Stimulated activated CD8-positive, alpha-beta memory T cell treated with anti-CD3 and anti-CD28 coated beads, Interleukin-4, amount 100 ng/mL, for 4 hours (primary cell): ENCODE measurements at places on chromosomes 5 and 9.

DNA sequence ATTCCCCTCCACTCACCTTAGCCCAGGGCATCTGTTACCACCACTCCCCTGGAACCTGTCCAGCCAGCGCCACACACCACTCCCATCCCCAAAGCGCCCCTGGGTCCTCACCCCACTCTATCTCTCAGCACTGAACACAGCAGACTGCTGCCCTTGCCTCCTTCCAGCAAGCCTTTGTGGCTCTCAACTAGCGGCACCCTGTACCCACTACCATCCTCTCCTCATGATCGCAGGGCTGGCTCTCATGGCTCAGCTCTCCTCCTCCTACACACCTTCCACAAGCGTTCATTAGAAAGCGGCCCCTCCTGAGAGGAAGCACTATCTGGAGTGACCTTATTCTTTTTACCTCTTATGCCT lies 13.3 kb upstream of the BASP1 start:
- DNase-seq, result no peak

- no peak for DNase-seq
Observed at GRCh38 chr9:100066539-100066938, 32.3 kb downstream of the ERP44 start.

DNA sequence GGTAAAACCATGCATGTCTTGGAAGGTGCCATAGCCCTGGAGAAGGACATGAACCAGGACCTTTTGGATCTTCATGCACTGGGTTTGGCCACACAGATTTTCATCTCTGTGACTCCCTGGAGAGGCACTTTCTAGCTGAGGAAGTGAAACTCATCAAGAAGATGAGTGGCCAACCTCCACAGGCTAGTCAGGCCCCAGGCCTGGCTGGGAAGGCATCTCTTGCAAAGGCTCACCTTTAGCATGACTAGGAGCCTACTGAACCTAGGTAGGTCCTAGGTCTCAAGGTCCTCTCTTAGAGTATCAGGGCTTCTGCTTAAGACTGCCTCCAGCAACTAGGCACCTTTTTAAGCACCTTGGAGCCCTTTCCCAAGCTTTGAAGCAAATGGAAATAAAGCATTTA lies 1448.7 kb upstream of the ACO1 start:
- no peak for DNase-seq

- DNase-seq, result no peak
Observed at GRCh38 chr5:88279584-88279983, 10.9 kb upstream of the TMEM161B start.

DNA sequence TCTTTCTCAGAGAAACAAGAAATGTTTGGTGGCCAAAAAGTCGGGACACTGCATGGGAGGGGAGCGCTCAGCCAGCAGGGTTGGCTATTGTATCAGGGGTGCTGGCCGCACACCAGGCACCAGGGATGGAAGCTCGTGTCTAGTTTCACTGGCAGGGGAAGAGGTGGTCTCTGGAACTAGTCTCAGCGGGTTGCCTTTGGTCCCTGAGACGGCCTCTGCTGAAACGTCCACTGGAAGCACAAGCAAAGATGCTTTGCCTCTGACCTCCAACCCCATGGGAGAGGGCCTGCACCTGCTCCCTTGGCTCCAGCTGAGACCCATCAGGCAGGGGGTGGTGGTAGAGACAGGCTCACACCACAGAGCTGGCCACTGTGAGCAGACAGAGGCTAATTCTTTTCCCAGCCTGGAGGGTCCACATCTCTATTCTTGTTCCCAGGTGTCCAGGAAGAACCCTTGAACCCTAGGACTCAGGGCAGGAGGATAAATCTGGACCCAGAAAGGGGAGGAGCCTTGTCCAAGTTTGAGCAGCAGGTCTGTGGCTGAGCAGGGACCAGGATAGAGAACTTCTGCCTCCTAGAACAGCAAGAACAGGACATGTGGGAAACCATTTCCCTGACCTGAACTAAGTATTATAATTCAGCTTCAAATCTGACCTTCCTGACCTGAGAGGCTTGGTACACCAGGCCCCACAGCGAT lies 102.6 kb downstream of the RGS3 start:
- DNase-seq, result no peak
